CD8-positive, alpha-beta memory T cell (primary cell): ENCODE measurements at places on chromosomes 12 and 14. TPM values are rescaled to one million over a fixed set of nuclear protein-coding genes. Genes with fewer than 3 reads are reported as not detected.

DNA sequence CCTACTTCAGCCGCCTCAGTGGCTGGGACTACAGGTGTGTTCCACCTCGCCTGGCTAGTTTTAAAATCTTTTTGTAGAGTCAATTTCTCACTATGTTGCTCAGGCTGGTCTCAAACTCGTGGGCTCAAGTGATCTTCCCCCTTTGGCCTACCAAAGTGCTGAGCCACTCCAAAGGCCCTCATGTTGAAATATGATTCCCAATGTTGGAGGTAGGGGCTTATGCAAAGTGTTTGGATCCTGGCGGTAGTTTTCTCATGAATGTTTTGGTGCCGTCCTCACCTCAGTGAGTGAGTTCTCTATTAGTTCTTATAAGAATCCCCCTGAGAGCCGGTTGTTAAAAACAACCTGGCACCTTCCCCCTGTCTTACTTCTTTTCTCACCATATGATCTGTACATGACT lies 784.6 kb downstream of the TMTC2 start:
- no peak for DNase-seq

Gene SMCO2
- total RNA-seq, result not detected

GRCh38 chr12:63875703-63876102 lies 31.2 kb downstream of the SRGAP1 start:
- DNase-seq, result no peak

DNA sequence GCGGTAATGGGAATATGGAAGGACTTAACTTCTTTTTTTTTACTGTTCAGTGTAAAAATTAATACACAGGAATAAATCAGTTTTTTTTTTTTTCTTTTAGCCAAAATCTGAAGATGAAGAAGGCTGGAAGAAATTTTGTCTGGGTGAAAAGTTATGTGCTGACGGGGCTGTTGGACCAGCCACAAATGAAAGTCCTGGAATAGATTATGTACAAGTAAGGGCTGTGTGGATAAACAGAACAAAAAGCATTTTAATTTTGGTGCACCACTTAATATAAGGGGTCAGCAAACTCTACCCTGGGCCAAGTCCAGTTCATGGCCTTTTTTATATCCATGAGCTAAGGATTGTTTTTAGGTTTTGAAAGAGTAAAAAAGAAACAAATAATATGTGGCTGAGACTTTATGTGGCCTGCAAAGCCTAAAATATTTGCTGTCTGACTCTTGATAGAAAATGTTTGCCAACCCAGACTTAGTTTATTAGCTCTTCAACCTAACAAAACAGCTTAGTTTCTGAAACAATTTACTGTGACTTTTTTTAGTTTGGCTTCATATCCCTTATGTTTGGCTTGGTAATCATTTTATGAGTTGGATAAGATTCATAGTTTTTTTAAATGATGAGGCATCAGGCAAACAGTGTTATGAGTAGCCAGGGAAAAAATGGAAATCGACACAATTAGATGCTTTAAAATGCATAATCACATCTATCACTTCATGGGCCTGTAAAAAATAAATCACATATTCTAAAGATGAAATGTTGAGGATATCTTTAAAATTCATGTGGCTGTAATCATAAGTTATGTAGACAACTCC lies 8.4 kb downstream of the GEMIN2 start:
- no peak for DNase-seq

Gene EEF1AKMT3
- 3.5 TPM for total RNA-seq

Gene NFATC4
- total RNA-seq, result 1.5 TPM

DNA sequence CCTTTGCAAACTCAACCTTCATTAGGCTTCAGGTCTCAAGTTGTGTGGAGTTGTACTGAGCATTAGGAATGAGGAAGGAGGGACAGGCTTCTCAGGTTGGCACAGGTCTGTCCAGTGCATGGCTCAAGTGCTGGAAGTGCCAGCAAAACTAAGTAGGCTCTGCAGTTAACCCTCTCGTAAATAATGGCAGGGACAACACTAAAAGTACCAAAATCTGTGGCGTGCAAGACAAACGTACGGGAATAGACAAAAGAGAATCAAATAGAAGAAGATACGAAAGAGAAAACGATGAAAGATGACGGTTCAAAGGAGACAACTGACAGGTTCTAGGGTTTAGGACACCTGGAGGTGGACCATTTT lies 612 bp downstream of the TRAPPC6B start:
- DNase-seq, result no peak

- no peak for DNase-seq
These were observed 4.3 kb downstream of the TM7SF3 start for GRCh38 chr12:27009881-27010301.

DNA sequence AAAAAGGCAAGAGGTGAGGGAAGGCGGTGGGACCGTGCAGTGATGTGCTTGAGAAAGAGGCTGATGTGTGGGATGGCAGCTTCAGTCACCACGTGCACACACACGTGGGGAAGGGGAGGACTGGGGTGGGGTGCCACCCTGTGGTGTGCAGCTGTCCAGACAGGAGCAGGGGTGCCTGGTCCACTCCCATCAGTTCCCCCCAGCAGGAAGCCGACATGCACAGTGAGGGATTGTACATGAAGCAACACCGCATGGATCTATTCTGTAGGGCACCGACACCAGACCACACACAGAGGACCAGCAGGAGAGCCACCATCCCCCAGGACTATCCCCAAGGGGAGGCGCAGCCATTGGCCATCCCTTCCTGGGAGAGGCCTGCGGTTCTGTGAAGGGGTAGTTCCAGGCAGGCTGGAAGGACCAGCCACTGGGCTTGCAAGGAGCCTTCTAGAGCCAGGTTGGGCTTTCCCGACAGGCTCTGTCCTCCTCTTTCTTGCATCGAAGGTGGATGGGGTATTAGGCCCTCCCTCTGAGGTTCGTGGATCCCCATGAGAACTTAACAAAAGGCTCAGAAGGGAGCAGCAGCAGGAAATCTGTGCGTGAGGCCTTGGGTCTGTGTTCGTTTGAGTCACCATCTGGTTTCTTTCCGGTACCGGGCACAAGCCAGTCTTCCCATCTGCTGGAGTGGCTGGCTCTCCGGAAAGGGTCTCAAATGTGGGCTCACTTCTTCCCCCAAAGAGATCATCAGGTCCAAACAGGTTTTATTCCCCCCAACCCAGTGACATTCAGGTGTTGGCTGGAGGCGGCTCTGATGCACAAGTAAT lies 59.8 kb downstream of the PLEKHG3 start:
- no peak for DNase-seq
